ENCODE measurements at places on chromosomes 5 and 9.

GRCh38 chr5:32436553-32437242 is 7.8 kb downstream of the ZFR start:
- DNase-seq: no peak

DNA sequence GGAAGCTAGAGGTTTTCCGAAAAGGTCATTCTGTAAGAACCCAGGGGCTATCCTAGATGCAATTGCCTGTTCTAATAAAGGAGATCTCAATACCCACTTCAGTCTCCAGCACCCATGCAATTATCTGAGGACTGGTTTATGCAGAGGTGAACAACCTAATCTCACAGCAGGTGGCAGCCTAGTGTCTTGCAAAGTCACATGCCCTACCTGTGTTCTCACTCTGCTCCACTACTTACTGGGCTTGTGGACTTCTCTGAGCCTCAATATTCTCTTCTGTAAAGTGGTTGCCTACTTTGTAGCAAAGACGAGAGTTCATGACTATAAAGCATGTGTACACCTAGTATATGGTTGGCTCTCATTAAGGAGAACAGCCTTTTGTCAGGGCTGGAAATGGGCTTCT is 21.0 kb upstream of the ALDH1B1 start:
- peak; percentile 61 for DNase-seq

- DNase-seq: no peak
These were observed 83.3 kb downstream of the ZNF354C start for GRCh38 chr5:179143446-179143845.

DNA sequence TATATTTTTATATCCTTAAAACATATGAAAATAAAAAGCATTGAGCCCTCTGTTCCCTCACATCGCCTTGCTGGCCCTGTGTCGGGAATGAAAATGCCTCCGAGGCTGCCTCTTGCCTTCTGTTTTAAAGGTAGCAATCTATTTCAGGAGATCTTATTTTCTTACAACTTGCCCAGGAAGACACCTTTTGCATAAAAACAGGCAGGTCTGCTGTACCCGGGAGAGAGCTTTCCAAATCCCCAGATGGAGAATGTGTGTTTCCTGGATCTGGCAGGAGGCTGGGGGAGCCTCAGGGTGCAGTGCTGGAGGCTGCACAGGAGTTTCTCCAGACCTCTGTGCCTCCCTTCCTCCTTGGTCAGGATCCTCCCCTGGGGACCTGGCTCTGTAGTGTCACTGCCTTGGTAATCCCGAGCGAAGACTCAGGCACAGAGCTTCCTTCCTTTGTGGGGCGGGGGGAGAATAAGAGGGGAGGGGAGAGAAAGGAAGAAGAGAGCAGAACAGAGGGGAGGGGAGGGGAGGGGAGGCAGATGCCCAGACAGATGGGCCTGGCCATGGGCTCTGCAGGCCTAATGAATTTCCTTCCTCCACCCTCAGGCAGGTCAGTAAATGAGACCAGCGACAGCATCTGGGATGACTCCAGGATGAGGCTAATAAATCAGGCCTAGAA is 104.0 kb upstream of the BOD1 start:
- DNase-seq: no peak

DNA sequence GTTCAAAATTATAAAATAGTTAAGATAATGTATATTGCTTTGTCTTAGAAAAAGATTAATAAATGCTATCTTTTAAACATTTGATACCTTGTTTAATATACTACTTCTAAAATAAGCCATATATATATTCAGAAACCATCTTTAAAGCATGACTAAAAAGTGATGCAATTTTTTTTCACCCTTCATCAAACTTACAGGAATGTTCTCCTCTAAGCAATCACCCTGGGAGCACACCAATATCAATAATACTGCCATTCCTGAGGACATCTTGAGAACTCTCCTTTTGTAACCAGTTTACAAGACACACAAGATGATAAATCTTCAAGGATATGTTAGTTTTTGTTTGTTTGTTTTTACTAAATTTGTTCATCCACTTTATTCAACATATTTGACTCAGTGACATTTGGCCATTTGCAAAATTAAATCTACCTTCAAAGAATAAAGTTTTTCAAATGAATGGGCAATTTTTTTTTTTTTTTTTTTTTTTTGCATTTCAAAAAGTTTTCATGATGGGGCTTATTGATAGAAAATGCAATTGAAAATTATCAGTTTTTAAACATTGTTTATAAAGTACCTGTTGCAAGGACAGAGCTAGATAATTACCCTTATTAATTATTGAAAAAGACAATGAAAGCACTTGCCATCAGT is 17.2 kb downstream of the FOXD1 start:
- no peak for DNase-seq

GRCh38 chr5:157473383-157474320 is 13.6 kb downstream of the NIPAL4 start:
- DNase-seq: no peak

GRCh38 chr9:137255448-137256114 is 454 bp downstream of the NELFB start:
- peak; percentile 75 for DNase-seq

- DNase-seq: no peak
These were observed 483.9 kb upstream of the BRINP1 start for GRCh38 chr9:119853126-119853525.

DNA sequence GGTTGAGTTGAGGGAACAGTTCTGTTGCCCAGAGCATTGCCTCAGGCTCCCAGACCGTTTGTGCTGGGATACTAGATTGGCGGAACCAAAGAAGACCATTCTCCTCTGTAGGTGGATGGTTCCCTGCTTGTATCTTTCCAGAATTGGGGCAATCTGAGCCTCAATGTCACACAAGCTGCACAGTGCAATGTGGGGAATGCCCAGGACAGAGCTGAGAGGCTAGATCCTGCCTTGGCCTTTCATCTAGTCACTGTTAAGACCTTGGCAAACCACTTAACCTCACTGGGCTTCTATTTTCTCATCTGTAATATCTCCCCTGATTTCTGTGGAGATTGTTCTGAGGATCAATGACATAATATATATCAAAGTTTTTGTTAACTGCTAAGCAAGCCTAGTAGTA is 16.9 kb upstream of the ERAP2 start:
- no peak for DNase-seq

DNA sequence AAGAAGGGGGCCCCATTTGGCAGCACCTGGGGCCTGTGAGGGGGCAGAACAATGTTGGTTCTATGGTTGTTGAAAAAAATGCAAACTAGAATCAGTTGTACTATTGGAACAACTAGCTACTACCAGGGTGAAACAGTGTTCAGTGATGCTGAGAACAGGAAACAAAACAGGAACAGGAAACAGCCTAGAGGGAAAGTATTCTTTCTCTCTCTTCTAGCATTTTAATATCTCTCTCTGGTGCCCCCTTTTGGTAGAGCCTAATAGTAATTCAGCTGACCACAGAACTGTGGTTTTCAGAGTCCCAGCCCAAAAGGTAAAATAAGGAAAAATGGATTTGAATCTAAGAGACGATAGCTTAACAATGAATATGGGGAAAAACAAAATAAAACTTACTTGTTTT is 138.0 kb upstream of the KCNN2 start:
- DNase-seq: peak; percentile 48

GRCh38 chr5:95850391-95850894 is 27.9 kb upstream of the GLRX start:
- no peak for DNase-seq

GRCh38 chr5:122130152-122130551 is 806 bp downstream of the ZNF474 start:
- DNase-seq: no peak

DNA sequence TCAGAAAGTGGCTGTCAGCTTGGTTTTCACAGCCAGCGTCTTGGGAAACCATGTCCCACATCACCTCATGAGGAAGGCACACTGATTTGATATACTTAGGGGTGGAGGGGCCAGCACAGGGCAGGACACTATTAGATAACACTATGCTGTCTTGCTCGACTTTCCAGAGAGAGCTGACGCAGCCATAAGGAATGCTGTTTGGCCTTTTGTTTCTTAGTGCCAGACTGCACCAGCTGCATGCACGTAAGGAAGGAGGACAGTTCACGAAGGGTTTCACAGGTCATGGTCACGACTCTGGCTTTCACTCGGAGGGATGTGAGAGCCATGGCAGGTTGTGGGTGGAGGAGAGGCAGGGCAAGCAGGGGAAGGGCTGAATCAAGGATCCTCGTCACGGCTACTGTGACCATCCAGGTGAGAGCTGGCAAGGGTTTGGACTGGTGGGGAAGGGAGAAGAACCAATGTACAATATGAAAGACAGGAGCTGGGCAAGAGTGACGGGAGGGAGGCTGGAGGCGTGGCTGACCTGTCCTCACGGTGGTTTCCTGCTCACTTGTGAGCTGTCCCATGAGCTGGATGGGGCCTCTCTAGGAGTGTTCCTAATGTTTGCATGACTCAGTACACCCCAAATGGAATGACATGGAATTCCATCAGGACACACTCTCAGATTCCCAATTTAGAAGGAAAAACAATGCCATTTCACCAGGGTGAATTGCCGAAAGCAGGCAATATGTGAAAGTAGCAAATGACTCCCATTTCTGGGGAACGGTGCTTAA is 61.7 kb downstream of the OTULIN start:
- DNase-seq: no peak

DNA sequence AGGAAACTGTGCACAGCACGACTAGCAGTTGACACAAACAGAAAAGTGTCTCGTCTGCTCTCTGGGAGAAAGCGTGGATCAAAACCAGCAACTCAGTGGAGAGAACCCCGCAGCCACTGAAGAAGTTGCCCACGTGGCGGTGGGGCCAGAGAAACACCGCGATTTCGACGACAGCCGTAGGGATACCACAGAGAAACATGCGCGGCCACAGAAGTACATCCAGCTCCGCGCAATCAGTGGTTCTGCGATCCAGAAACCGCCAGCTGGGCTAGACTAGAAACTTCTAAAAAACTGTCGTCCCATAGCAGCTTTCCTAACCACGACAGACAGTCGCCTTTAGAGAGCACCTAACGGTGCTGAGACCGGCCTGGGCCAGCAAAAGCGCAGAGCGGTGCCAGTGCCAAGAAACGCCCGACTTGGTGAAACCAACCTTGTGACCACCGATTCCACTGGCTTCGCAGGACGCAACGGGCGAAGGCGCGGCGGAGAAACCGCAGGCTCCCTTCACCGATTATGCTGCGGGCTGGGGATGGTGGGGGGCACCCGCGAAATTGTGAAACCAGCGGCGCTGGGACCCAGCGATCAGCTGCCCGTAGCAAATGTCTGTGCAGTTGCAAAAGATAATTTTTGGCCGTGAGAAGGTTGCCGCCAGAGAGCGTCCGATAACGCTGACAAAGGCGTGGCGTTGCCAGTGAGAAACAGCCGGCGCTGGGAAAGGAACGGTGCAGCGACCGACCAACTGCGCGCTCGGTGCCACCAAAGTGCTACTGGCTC is 2.7 kb upstream of the ANXA2R start:
- DNase-seq: peak; percentile 95

GRCh38 chr5:93294199-93294598 is 286.8 kb downstream of the NR2F1-AS1 start:
- DNase-seq: no peak

- DNase-seq: no peak
These were observed 1.5 kb downstream of the TOR2A start for GRCh38 chr9:127733614-127734013.

DNA sequence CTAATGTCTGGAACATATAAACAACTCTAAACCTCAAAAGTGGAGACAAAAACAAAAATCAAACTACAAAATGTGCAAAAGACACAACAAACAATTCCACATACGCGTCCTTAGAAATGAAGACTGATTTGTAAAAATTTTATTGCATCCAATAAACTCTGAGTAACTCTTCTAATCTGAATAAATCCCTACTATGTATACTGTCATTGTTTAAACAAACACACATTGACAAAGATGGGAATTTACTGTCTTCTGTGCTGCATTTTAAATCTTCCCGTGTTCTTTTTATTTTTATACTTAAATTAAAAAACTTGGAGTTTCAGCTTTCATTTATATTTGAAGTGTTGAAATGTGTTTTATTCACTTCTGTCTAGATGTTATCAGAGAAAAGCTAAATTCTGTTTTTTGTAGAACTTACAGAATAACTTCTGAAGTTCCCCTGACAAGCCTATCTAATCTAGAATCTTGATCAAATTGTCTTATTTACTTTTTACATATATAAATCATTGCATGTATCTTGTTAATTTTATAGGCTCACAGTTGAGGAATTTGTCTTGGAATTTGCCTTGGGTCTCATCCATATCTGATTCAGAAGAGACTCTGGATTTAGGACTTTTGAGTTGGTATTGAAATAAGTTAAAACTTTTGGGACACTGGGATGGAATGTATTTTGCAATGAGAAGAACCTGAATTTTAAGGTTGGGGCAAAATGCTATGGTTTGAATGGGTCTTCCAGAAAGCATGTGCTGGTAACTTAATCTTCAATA is 2064.4 kb upstream of the C9orf72 start:
- DNase-seq: no peak

DNA sequence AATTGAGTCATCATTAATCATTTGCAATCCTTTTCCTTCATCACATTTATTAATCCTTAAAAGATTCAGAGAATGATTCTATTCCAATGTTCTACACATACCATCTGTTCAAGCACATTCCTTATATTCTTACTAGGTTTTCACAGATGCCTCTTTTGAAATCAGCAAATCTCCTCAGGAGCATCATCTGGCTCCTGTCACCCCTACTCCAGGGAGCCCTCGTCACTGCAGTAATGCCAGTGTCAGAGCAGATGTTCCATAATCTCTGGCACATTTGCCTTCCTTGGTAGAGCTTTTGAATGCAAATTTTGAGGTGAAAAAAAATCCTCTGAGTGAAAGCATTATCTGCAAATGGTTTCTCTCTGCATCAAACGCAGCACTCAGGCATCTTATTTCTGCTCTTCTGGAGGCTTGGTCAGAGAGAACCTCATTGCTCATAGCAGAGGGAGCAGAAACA is 7.6 kb upstream of the KCNV2 start:
- no peak for DNase-seq

- DNase-seq: peak; percentile 42
These were observed 482.9 kb downstream of the AGTPBP1 start for GRCh38 chr9:85258823-85259370.

- no peak for DNase-seq
These were observed 94.8 kb downstream of the ARRDC3 start for GRCh38 chr5:91288118-91288916.

GRCh38 chr9:35741740-35742139 is 7.3 kb downstream of the GBA2 start:
- DNase-seq: no peak

DNA sequence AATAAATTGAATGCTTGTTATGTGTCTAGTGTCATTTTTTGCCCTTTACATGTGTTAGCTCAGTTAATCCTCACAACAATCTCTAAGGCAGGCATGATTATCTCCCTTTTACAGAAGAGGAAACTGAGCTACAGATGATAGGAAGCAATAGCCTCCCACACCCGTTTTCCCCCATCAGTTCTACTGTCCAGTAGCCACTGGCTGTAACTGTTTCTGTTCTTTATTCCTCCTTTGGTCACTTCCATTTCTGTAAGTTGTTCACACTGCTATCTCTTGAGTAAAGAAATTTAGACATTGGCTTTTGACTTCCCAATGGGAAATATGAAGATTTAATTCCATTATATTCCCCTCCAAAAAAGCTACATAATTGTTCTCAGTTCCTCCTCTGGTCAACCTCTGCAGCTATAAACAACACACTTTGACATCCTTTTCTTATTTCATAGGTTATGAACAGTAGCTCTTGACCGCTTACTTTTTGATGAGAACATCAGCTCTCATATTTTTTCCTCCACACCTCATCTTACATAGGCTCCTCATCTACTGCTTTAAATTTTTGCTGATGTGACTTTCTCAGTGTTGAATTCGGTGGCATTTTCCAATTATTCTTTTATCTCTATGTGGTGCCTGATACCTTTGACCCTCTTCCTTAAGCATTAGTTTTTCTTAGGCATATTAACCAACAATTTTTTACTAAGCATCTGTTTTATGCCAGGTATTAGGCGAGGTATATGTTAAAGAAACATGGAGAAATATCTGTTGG is 21.4 kb downstream of the SPZ1 start:
- DNase-seq: no peak

- no peak for DNase-seq
These were observed 122.0 kb downstream of the WDR70 start for GRCh38 chr5:37501152-37501551.

Measured in RPMI8226 (cell line).